ENCODE measurements at places on chromosomes 2 and 18.

DNA sequence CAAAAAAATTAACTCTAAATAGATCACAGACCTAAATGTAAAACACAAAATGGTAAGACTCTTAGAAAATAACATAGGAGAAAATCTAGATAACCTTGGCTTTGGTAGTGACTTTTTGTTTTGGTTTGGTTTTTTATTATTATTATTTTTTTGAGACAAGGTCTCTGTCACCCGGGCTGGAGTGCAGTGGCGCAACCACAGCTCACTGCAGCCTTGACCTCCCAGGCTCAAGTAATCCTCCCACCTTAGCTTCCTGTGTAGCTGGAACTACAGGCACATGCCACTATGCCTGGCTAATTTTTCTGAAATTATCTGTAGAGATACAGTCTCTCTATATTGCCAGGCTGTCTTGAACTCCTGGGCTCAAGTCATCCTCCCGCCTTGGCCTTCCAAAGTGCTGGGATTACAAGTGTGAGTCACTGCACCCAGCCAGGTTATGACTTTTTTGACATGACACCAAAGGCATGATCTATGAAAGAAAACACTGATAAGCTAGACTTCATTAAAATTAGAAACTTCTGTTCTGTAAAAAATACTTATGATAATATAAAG lies 88.0 kb downstream of the HNRNPLL start:
- no peak for DNase-seq

DNA sequence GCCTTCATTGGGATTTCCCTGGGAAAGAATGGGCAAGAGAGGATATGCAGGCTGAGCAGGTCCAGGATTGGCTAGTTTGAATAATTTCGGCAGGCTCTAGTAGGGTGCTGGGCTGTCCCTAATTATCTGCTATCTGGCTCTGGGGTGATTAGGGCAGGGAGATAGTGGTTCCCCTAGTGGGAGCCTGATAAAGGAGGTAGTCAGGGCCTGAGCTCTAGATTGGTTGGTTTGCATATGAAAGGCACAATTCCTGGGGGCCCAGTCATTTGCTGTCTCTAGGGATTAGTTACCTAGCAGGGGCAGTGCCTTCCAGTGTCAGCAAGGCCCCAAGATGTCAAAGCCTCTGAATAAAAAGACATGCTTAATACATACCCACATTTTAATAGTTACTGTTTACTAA lies 690.1 kb upstream of the KLHL29 start:
- no peak for DNase-seq

DNA sequence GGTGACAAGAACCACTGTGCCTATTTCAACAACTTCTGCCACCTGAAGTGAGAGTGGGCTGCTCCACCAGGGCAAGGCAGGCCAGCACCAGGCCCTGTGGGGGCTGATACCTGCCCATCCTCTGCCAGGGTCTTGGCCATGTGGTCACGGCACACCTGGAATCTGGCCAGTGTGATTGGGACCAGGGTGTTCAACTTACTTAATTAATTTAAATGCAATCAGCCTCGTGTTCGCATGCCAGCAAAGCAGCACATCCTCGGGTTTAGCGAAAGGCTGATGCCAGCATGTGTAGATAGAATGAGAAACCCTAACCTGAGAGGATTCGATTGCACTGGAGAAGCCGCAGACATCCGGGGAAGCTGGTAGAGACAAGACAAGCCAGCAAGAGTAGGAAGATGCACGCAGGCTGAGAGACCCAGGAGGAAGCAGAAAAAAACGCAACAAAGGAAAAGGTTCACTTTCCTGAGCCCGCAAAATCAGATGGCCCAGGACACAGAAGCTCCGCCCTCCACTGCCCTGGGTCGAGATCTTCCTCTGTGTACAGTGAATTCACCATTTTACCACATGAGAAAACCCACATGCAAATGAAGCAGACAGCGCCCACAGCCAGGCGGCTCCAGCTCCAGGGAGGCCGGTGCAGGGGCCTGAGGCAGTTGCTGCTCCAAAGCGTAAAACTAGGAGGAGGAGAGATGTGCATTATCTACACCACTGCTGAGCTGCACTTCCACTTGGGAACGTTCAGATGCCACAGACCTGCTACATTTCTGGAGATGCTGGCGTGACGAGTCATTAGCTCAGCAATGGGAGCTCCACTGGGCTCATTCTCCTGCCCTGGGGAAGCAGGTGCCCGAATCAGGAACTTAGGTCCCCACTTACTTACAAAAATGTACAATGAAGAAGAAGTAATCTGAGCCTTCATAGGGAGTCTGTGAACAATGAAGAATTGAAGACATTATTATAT lies 92.1 kb downstream of the TMEM18 start:
- DNase-seq, result peak; percentile 4

DNA sequence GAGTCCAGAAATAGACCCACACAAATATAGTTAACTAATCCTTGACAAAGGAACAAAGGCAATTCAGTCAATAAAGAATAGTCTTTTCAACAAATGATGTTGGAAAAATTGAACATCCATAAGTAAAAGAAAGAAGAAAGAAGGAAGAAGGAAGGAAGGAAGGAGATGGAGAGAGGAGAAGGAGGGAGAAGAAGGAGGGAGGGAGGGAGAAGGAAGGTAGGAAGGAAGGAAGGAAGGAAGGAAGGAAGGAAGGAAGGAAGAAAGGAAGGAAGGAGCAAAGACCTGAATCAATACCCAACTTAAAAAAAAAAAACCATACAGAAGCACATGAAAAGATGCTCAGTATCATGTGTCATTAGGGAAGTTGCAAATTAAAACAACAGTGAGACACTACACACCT lies 148.3 kb downstream of the ATL2 start:
- no peak for DNase-seq

DNA sequence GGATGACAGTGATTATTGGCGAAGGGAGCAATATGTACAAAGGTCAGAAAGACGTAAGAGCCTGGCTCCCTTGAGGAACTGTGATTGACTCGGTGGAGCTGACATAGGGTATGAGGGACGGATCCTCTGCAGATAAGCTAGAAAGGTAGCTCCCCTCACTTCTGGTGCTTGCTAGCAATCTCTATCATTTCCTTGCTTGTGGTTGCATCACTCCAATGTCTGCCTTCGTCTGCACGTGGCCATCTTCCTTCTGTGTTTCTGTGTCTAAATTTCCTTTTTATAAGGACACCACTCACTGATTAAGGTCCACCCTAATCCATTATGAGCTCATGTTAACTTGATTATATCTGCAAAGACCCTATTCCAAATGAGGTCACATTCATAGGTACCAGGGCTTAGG lies 22.9 kb upstream of the LMAN1 start:
- DNase-seq, result no peak

GRCh38 chr2:180876506-180876905 lies 103.9 kb upstream of the UBE2E3 start:
- no peak for DNase-seq

DNA sequence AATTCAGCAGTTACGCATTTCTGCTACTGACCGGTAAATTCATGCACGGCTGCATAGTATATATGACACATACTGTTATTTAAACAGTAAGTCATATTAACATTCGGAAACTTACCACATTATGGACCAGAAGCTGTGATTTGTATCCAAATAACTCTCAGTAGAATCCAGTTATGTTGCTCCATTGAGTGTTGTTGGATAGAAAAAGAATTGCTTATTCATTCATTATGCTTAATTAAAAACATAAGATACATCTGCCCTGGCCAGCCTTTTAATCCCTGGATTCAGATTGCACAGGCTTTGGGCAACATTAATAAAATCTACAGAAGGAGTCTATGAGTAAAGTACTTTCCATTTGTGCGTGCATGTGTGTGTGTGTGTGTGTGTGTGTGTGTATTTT lies 111.3 kb downstream of the CPS1 start:
- no peak for DNase-seq

DNA sequence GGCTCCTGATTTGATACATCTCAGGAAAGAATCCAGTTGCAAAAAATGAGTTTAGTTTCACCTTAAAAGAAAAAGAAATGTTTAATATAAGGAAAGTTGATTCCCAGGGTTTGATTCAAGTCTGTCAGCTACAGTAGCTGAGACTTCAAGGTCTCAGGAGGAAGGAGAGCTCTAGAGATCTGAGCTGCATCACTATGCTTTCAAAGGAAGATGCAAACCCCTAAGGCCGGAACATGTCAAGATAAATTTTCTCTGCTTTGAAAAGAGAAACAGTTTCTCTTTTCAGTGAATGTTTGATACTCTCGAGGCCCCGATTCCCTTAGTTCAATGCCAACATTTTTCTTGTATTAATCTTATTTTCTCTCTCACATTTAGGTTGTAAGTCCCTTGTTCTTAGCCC lies 128.6 kb downstream of the RGPD3 start:
- no peak for DNase-seq

DNA sequence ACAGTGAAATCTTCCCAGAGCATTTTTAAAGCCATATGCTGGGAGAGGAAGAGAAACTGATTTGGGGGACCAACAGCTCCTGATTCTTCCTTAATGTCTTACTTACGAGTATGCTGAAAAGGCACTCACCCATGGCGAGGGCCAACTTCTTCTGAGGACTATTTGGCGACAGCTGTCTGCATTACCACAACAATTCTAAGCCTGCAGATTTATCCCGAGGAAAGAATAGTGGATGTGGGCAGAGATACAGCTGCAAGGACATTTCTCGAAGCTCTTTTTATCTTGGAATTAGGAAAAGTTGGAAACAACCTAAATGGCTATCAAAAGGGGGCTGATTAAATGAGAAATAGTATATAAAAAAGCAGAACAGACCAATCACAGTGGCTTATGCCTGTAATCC lies 40.3 kb upstream of the FHL2 start:
- no peak for DNase-seq

- DNase-seq, result no peak
These were observed 135.0 kb downstream of the INHBB start for GRCh38 chr2:120480903-120481445.

DNA sequence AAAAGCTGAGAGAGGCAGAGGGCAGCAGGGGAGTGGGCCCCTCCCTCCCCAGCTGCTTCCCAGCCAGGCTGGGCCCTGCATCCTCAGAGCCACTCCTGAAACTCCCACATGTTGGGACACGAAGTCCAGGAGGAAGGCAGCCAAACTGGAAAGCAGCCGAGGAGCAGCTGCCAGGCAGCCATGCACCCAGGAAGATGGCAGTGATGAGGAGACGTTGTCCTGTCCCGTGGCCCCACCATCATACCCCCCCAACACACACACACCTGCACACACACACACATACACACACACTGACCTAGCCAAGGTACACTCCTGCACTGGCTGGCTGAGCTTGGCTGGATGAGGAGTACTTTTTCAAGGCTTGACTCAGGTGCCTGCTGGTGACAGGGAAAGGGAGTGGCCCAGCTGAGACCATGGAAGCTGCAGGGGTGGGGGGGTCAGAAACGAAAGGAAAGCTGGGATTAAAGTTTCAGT lies 106.0 kb downstream of the CYP26B1 start:
- DNase-seq, result no peak

DNA sequence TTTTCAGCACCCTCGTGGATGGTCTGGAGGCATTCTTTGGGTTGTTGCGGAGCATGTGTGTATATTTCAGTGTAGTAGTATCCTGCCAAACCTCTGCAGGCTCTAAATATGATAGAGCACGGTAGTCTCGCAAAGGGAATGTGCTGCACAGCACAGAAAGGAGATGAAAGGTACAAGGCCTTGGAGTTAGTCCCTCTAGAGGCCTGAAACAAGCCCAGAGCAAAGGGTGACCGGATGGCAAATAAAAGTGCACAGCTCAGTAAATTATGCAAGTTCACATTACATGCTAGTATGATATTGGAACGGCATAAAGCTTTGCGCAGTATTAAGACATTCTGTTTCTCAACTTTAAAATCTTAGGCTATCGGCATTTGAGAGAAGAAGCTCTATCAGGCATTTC lies 294.5 kb upstream of the REV1 start:
- DNase-seq, result no peak

GRCh38 chr2:19682493-19682892 lies 219.3 kb downstream of the TTC32 start:
- DNase-seq, result no peak

GRCh38 chr2:207161247-207162123 lies 4.3 kb downstream of the KLF7 start:
- DNase-seq, result no peak

DNA sequence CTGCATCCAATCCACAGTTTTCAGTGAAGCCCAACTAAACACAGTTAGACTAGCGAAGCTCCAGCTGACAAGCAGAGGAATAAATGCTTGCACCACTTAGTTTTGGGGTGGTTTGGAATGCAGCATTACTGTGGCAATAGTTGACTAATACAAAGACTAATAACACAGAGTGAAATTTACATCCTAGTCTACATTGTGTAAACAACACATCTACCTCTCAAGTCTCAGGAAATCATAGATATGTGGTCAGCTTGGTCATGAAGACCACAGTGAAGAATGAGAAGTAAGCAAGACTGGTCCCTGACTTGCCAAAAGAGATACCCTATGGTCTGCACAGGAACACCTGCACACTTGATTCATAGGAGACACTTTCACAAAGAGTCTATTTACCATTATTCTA lies 155.1 kb upstream of the TANK start:
- DNase-seq, result no peak

DNA sequence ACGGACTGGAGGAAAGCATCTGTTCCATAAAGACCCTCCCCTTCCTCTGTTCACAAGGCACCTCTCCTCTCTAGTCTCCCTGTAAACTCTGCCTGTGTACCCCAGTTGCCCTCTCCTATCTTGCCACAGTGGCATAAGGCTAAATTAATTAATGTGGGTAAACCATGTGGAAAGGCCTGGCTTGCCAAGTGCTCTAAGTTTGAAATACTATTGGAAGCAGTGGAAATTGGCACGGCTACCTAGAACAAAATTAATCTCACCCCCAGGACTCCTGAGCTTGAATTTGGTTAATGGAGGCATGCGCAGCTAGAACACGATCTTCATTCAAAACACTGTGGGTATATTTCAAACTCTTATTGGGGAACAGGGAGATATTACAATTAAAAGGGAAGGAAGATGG lies 19.2 kb upstream of the SLC14A2 start:
- no peak for DNase-seq

DNA sequence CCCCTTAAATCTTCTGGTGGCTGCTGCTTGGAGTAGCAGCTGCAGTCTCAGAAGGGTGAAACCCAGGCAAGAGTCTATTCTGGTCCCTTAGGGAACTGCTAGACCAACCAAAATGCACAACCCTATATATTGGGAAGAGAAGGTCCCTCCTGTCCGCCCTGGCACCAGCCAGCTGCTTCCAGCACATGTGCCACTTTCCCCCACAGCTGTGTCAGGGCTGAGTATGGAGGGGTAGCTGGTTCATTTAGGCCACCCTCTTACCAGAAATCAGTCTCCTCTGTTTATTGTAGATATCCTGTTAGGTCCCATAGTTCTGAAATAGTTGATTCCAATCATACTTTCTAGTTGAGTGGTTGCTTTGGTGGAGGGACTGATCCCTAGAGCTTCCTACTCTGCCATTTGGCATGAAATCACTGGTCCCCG lies 68.9 kb downstream of the BIRC6 start:
- no peak for DNase-seq

- no peak for DNase-seq
These were observed at the start of gene HOXD4 for GRCh38 chr2:176151442-176152287. Gene HOXD4, plus strand, starts transcription at chr2:176151550. Its CDS starts 84 bp downstream, at chr2:176151634.

- no peak for DNase-seq
These were observed 18.5 kb downstream of the NFE2L2 start for GRCh38 chr2:177246000-177246399.

- DNase-seq, result no peak
These were observed 14.0 kb upstream of the ZNF396 start for GRCh38 chr18:35390951-35391700.

GRCh38 chr2:175937216-175937615 lies 64.9 kb downstream of the LNPK start:
- DNase-seq, result no peak
